ENCODE measurements at places on chromosomes 1 and 21.

DNA sequence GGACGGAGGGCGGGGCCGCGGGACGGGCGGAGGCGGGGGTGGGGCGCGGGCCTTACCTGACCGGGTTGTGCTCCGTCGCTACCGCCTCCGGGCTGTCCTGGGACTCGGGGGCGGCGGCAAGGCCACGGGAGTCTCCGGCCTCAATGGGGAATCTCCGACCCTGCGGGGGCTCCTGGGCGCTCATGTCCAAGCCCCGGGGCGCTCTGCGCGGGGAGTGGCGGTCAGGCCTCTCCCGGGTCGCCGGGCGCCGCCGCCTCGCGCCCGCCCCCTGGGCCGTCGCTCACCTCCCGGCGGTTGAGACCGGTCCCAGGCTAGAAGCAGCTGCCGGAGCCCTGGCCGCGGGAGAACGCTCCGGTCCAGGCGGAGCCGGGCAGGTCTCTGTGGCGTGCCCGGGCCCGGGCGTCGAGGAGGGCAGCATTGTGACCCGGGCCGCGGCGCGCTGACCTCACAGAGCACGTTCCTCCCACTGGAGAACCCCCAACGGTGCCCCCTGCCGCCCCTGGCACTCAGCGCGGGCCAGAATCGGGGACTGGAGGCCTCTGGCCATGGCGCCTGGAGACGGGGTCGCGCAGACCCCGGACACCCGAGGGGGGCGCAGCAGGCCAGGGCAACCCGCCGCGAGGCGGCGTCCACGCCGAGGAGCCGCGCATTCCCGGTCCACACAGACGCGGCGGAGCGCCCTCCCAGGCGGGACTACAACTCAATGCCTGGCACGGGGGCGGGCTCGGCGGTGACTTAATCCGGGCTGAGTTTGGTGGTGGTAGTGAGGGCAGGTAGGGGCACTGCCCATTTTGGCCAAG, 411 bp downstream of the FAM229A start:
- DNase-seq = peak; percentile 58

GRCh38 chr1:117540532-117540931, 65.3 kb upstream of the TENT5C start:
- no peak for DNase-seq

DNA sequence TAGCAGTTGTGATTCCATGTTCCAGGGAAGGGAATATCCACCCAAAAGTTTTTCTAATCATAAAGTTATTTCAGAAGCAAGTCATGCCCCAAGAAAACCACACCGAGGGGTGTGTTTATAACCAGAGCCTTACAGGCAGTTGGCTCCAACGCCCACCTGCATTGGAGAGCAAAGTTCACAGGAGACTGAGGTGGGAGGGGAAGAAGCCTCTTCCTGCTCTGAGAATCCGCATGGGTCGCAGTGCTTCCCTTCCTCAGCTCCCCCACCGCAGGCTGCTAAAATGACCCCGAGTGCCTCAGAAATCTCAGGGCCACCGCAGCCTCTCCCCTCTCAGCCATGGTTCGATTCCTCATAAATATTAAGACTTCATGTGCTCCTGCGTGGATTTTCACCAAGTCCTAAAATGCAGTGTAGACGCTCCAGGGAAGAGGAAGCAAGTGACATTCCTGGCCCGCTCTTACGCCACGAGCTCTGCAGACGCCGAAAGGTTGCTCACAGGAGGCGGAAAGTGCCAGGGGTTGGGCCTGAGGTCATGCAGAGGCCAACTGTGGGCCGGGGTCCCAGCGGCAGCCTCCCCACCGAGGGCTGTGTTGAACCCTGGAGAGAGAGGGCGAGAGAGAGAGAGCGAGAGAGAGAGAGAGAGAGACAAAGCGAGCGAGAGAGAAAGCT, 13.4 kb upstream of the SPSB1 start:
- peak; percentile 88 for DNase-seq

DNA sequence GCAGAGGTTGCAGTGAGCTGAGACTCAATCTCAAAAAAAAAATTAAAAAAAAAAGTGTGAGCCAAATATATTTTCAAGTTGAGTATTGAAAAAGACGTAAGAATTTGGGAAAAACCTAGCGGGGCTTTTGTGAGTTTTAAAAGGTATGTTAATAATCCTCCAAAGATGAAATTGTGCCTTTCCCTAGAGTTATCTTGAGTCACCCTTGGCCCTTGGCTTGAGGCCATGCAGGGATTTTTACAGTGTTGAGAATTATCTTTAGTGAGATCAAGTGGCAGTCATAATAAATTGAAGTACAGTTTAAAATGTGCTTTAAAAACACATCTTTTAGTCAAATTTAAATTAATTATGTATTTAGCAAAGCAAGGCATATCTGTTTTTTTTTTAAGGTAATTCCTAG, 32.7 kb downstream of the PPP2R5A start:
- DNase-seq = peak; percentile 53

GRCh38 chr1:43307458-43308158, 6.8 kb downstream of the TIE1 start:
- no peak for DNase-seq

DNA sequence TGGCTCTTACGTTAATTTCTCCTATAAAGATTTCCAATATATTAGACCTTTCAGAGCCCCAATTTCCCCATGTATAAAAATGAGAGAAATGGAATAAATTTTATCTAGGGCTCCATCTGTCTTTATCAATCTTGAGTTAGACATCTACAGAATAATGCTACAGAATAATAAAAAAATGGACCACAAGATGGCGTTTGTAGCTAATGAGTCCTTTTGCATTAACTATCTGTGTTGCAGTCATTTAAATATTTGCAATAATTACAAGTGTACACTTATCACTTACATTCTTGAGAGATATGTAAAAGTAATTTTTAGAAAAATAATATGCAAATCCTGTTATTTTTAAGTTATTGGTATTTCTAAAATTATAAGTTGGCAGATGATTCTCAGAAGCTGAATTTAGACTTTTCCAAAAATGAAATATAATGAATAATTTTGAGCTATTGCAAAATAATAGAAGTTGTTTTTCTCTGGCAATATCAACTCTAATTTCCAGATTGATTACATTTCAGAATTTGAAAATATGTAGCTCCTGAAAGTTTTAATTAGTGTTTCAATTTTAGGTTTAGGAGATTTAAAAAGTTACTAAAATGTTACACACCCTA, 87.7 kb downstream of the SNX7 start:
- DNase-seq = no peak

DNA sequence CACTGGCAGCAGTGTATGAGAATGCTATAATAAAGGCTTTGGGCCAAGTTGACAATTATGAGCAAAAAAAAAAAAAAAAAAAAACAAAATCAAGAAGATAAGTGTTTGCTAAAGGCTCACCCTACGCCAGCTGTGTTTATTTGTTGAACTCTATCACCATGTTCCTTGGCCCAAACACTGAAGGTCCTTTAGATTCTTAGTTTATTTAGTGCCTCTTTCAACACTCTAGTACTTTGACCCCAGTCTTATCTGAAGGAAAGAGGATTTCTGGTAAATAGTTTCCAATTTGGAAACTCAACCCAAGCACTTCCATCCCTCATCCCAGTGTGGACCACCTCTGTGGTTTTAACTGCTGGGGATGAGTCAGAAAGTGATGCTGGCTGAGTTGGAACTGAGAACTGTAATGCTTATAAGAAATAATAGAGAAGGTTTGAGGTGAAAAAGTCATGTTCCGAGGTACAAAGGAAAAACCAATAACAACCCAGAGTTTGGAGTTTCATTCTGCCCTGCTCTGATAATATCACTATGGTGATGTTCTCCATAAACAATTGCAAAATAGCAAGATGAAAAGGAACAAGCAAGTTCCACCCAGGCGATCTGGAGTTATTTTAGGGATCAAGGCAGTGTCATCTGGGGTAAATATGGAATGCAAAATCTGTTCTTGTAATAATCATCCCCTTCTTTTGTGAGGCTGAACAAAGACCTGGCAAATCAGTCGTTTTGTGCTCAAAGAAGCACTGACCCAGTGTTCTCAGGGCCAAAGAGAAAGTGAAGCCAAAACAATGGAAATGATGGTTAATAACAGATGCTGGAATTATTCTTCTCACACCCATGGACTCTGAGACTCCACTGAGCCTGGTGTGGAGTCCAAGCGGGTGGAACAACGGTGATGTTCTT, 19.7 kb upstream of the CAPZB start:
- DNase-seq = no peak

GRCh38 chr1:18597160-18598042, 33.2 kb upstream of the PAX7 start:
- DNase-seq = peak; percentile 46

DNA sequence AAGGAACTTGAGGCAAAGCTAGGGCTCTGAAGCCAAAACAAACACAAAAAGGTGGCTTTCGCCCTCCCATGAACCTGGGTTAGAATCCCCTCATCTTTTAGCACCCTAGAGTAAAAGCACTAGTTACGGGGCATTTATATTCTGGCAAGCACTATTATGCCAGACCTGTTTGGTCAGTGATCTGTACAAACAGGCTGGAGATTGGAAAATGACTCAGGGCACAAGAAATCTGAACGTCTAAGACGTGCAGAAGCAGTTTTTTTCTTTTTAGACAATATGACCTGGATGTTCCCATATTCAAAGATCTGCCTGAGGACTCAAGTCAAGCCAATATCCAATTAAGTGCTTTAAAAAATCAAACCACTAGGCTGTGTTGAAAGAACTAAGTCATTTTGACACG, 3.0 kb downstream of the ZNF436 start:
- DNase-seq = no peak

Measured in colonic mucosa (tissue), 4 donors.